Endothelial cell of umbilical vein (primary cell): ENCODE measurements at places on chromosomes 4 and X. TPM values are rescaled to one million over a fixed set of nuclear protein-coding genes. Genes with fewer than 3 reads are reported as not detected.
A peak's percentile ranks its signal among the peaks of the same experiment; 100 is the strongest.

DNA sequence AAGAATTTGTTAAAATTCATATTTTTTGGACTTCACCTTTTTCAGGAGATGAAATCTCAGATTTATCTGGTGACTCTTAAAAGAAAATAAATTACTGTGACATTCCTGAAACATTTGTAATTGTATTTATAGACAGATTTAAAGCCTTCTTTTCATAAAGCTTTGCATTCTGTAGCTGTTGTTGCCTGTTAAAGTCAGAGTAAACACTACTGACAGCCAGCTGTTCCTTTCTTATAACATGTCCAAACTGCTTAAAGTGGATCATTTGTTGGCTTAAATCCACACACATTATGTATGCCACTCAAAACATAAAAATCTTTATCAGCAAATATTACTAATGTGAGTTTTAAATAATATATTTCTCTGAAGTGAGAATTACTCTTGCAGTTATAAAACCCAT, 157.5 kb downstream of the TECRL start:
- no peak overlapping the region for H3K4me3 ChIP-seq
- no peaks in the 10 kb centered on the region for H3K36me3 ChIP-seq
- H3K27me3 ChIP-seq: no peaks in the 10 kb centered on the region

GRCh38 chr4:53573696-53574095, 17.6 kb downstream of the LNX1 start:
- H3K4me1 ChIP-seq: peaks cover 36% of the 10 kb centered on the region
- H3K36me3 ChIP-seq: no peaks in the 10 kb centered on the region
- peak; percentile 26 for DNase-seq
- H3K27ac ChIP-seq: no peak overlapping the region
- H3K27me3 ChIP-seq: no peaks in the 10 kb centered on the region
- H3K4me3 ChIP-seq: no peak overlapping the region

- no peaks in the 10 kb centered on the region for H3K4me1 ChIP-seq
- DNase-seq: no peak
- H3K27me3 ChIP-seq: no peaks in the 10 kb centered on the region
Measured at GRCh38 chrX:22163326-22163725, 109.4 kb upstream of the CBLL2 start.

DNA sequence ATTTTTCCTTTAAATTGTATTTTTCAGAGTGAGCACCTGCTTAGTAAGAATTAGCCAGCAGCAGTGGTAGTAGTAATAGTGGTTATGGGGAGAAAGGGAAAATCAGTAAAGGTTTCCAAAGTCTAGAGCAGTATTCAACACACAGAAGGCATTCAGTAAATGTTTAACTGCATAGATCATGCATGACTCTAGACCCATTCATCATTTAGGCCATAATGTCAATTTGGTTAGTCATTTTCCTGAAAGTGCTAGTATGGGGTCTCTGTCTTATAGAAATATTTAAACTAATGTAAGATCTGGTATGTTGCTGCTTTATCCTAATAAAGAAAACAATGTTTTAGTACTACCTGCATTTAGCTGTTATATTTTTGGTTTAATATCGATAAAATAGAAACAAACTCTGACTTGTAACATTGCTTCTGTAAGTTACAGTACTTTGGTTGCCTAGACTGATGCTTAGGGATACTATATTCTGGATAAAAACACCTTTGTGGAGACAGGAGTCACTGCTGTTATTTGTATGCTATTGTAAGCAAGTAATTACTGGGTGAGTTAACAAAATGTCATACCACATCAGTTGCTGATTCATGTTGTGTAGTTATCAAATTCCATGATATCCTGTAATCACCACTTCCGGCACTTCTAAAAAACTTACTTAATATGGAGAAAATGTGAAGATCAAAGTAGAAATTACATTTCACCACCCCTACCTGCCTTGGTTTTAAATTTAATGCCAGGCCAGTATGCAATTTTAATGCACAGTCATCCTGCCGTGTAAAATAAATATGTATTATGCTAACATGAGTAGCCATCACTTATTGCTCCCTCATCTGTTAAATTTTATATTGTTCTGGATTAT, 115.8 kb upstream of the BMPR1B start:
- peak; percentile 69 for DNase-seq
- H3K36me3 ChIP-seq: no peaks in the 10 kb centered on the region
- H3K4me3 ChIP-seq: no peak overlapping the region
- no peaks in the 10 kb centered on the region for H3K27me3 ChIP-seq
- H3K4me1 ChIP-seq: peaks cover 30% of the 10 kb centered on the region

DNA sequence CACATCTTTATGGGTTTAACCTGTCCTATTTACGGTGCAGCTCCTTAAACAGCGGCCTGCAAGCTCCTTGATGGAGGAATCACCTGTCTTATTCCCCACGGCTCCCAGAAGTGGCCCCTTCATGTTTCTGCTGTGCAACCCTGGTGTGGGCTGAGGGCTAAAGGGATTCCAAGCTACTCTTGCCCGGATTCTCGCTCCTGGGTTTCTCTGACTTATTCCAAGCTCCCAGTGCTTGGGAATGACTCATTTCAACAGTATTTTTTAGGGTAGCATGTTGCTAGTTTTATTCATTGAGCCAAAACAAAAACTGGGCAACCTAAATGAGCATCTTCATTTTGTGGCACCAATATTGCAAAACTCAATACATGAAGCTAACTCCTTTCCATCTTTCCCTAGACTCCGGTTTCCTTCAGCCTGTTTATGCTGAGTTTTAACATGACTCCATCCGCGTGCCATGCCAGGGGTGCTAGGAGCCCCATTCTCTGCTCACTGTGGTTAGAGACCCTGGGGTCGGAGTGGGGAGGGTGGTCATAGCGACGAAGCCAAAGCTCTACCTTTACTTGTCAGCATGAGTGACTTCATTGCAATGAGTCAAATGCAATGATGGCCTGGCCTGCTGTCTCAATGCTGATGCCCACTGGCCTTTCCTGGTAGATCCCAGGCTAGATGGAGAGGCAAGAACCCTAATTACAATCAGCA, 349.7 kb downstream of the NR3C2 start:
- no peaks in the 10 kb centered on the region for H3K4me1 ChIP-seq
- no peaks in the 10 kb centered on the region for H3K27me3 ChIP-seq
- H3K4me3 ChIP-seq: no peak overlapping the region
- no peak for DNase-seq
- H3K27ac ChIP-seq: no peak overlapping the region
- H3K36me3 ChIP-seq: no peaks in the 10 kb centered on the region

GRCh38 chr4:169902658-169903345, 123.4 kb downstream of the MFAP3L start:
- H3K27me3 ChIP-seq: no peaks in the 10 kb centered on the region
- H3K4me1 ChIP-seq: no peaks in the 10 kb centered on the region
- no peak for DNase-seq
- no peaks in the 10 kb centered on the region for H3K36me3 ChIP-seq
- H3K27ac ChIP-seq: no peak overlapping the region
- no peak overlapping the region for H3K4me3 ChIP-seq

DNA sequence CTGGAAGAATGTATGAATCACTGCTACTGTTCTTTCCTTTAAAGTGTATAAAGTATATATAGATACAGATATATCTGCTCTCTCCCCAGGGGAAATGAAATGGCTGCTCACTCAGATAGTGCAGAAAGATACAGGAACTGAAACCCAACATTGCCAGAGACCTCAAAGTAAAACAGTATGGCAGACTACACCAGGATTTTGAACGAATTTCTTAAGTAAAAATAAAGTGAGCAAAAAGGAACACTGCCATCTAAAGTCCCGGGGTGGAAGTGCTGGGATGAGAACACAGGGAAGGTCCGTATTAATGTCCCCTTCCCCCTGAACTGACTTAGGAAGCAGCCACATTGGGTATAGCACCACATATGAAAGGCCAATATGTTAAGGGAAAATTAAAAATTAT, 93.4 kb downstream of the TMA16 start:
- H3K27ac ChIP-seq: no peak overlapping the region
- no peaks in the 10 kb centered on the region for H3K27me3 ChIP-seq
- H3K36me3 ChIP-seq: no peaks in the 10 kb centered on the region
- DNase-seq: no peak
- no peaks in the 10 kb centered on the region for H3K4me1 ChIP-seq
- no peak overlapping the region for H3K4me3 ChIP-seq

GRCh38 chr4:145552181-145552822, 66.9 kb upstream of the MMAA start:
- H3K4me1 ChIP-seq: peaks cover 16% of the 10 kb centered on the region
- no peak for DNase-seq
- H3K4me3 ChIP-seq: no peak overlapping the region
- H3K27me3 ChIP-seq: no peaks in the 10 kb centered on the region
- peaks cover 6% of the 10 kb centered on the region for H3K36me3 ChIP-seq

- no peak overlapping the region for H3K27ac ChIP-seq
- DNase-seq: no peak
- no peaks in the 10 kb centered on the region for H3K27me3 ChIP-seq
- no peaks in the 10 kb centered on the region for H3K4me1 ChIP-seq
- H3K36me3 ChIP-seq: no peaks in the 10 kb centered on the region
- H3K4me3 ChIP-seq: no peak overlapping the region
Measured at GRCh38 chr4:58063404-58064160, 953.4 kb upstream of the IGFBP7 start.

DNA sequence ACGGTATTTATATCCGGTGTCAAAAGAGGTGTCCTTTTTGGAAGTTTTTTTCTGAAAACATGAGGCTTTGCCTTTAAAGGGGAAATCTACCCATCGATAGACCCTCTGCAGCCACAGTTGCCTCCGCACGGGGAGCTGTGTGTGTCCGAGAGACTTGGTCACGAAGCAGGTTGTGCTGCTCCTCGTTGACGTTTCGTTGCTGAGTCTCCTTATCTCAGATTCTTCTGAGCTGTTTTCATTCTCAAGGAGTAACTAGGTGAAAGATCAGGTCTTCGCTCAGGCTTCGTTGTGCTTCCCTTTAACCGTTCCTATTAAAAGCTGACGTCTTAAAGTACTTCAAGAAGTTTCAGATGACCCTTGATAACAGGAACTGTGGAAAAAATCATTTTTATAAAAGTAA, 23.8 kb downstream of the TRMT44 start:
- no peak overlapping the region for H3K4me3 ChIP-seq
- H3K36me3 ChIP-seq: peaks cover 6% of the 10 kb centered on the region
- no peak overlapping the region for H3K27ac ChIP-seq
- no peak for DNase-seq
- no peaks in the 10 kb centered on the region for H3K4me1 ChIP-seq

DNA sequence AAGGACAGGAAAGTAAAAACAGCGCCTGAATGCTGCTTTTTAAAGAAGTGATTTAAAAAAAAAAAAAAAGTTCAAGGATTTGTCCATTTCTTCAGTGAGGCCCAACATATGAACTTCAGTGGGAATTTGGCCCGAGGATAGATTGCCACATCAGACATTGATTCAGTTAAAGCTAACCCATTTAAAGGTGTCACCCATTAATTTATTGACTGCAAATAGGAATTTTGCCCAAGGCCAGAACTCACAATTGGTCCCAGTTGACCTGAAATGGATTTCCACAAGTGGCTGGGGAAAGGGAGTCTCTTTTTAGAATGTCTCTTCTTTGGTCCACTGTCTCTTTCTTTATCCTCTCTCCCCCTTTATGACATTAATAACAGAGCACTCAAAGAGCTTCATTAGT, 86.5 kb upstream of the RPL34 start:
- DNase-seq: no peak
- no peak overlapping the region for H3K4me3 ChIP-seq
- H3K36me3 ChIP-seq: no peaks in the 10 kb centered on the region
- H3K27ac ChIP-seq: no peak overlapping the region

DNA sequence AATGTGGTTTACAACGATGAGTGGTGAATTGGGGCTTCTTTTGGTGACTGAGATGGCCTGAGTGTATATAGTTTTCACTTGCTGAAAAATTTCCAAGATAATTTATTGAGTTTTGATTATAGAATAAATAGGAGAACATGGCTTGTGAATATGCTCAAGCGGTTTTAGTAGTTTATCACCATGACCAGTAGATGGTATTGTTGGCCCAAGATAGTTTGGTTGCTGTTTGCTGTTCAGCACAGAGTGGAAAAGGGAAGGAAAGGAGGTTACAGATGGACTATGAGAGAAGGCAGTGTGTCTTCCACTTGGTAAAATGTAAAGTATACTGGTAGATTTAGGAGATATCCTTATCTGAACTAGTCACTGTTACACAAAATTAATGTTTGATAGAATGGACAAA, 55.8 kb upstream of the POU4F2 start:
- DNase-seq: no peak
- no peaks in the 10 kb centered on the region for H3K27me3 ChIP-seq
- H3K27ac ChIP-seq: no peak overlapping the region
- no peaks in the 10 kb centered on the region for H3K36me3 ChIP-seq
- no peaks in the 10 kb centered on the region for H3K4me1 ChIP-seq
- no peak overlapping the region for H3K4me3 ChIP-seq

DNA sequence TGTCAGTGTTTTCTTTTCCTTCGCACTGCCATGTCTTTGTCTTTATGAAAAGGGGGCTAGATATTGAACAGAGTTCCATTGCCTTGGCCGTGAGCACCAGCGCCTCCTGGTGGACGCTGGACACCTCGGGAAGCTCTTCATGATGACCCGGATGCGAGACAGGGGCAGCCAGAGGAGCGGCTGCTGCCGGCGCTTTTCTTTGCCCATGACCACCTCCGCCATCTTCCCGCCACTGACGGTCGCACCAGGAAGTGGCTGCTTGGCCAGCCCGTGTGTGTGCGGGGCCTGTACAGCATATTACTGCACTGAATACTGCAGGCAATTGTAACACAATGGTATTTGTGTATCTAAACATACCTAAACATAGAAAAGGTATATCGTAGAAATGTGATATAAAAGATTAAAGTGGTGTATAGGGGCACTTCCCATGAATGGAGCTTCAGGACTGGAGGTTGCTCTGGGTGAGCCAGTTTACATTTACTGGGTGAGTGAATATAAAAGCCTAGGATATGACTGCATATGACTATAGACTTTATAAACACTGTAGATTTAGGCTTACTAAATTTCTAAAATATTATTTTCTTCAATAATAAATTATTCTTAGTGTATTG, 15.8 kb upstream of the GRIA2 start:
- no peaks in the 10 kb centered on the region for H3K36me3 ChIP-seq
- H3K27ac ChIP-seq: no peak overlapping the region
- H3K4me1 ChIP-seq: no peaks in the 10 kb centered on the region

- DNase-seq: peak; percentile 0
- no peak overlapping the region for H3K4me3 ChIP-seq
- H3K27me3 ChIP-seq: no peaks in the 10 kb centered on the region
Measured at GRCh38 chrX:47900833-47901232, 64.1 kb downstream of the ZNF81 start.

The MSANTD1 gene
- 0.88 and 1.2 TPM in 2 replicates for total RNA-seq

The TCEANC gene
- total RNA-seq: 0.75 and 1.8 TPM in 2 replicates

The TMSB15C gene
- 6.9 and 7.0 TPM in 2 replicates for total RNA-seq

The CLTRN gene
- total RNA-seq: not detected in 2 replicates

The SPOCK3 gene
- total RNA-seq: not detected in 2 replicates

The NKX1-1 gene
- total RNA-seq: not detected in 2 replicates

The MAGED2 gene
- 240 and 241 TPM in 2 replicates for total RNA-seq

The BMPR1B gene
- 1.4 and 2.1 TPM in 2 replicates for total RNA-seq
